ENCODE measurements at places on chromosomes 2 and 18.

DNA sequence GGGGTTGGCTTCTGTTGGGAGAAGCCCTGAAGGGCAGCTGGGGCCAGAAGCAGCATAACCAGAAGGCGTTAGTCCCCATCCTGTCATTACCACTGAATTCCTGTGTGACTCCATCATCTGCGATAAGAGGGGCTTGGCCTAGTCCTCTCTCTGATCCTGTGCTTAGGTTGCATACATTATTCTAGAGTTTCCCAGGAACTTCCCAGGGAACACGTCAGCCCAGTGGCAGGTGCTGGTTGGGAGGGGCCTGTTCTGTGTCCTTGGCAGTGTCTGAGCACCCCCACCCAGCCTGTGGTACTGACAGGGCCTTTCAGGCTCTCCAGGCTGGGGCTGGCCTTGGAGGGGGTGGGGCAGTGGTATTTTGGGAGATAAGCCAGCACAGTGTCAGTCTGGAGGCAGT is 4.5 kb upstream of the TOGARAM2 start:
- peak; percentile 24 for DNase-seq

DNA sequence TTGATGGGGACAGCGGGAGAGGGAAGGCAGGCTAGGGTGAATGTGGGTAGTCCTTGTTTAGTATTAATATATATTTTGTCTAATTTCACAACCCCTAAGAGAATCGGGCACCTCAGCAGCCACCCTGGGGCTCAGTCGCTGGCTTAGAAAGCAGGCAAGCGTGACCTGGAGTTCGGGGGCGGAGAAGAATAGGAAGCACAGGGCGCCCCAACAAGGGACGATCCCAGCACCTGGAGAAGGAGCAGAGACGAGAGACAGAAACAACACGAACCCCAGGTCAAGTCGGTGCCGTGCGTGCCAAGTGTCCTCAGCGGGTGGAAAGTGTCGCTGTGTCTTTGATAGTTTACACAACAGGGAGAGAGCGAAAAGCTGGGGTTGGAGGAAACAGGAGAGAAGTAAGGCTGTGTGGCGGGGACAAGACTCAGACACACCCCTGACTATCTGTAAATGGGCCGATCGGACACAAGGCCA is 95.4 kb downstream of the NFATC1 start:
- DNase-seq, result no peak

- no peak for DNase-seq
These were observed 74.0 kb downstream of the MEX3C start for GRCh38 chr18:51123481-51123880.

GRCh38 chr18:5998907-5999306 is 103.6 kb upstream of the TMEM200C start:
- no peak for DNase-seq

DNA sequence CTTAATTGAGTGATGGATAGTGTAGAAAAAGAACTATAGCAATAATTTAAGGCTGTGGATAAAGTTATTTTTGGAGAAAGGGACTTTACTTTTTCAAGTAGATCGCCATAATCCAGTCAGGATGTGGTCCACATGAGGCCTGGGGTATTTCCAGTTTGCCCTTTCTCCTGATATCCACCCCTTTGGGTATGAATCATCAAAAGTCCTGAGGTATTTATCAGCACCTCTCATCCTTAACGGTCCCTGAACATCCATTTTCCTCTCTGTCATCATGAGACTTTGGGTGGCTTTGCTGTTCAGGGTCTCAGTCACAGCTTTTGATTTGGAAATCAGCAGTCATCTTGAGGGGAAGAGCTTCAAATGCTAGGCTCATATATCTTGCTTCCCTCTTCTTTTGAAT is 39.3 kb upstream of the ELAC1 start:
- peak; percentile 3 for DNase-seq

DNA sequence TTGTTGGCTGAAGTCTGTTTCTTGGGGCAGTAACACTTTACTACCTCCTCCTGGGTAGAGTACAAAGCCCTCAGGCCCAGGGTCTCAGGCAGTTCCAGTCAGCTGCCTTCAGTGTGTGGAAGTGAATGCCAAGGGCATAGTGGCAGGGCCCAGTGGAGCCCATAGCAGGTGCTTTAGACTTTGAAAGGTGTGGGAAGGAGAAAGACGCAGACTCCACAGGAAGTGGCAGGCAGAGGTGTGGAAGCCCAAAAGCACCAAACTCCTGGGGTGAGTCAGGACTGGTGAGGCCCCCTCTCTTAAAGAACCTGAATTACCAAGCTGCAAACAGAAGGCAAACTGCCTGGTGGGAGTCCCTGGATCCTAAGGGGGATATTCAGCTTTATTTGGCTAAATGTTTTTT is 45.3 kb downstream of the ADAM23 start:
- no peak for DNase-seq

DNA sequence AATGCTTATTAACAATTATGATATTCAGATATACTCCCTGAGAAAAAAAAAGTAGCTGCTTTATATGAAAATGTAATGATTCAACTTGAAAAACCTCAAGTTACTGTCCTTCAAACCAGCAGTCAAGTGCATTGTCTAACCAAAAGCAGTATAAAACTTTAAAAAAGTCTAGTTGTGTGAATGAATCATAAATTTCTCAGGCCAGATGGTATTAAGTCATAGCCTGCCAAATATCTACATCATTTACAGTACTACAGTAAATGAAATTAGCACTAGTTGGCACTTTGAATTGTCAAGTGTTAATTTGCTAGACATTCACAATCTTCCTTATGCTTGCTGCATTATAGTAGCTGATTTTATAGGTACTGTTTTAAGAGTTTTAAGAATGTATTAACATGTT is 85.9 kb downstream of the CBLN2 start:
- no peak for DNase-seq

DNA sequence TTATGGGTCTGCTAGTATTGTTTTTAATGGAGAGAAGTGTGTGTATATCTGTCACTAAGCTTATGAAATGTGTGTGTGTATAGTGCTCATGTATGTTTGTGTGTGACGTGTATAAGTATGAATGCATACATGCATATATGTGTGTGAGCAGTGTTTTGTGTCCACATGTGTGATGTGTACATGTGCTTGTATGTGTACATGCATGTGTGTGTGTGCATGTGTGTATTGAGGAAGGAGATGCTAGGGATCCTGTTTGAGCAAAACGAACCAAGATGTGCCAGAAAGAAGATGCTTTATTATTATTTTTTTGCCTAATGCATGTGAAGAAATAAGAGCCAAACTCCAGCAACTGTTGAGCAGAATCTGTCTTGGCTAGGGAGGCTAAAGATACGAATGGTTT is 301.3 kb upstream of the SKOR2 start:
- no peak for DNase-seq

- DNase-seq, result no peak
These were observed 52.6 kb upstream of the CPO start for GRCh38 chr2:206886696-206887095.

GRCh38 chr2:144922519-144922918 is 402.6 kb upstream of the ZEB2 start:
- no peak for DNase-seq

- DNase-seq, result no peak
These were observed 417.4 kb downstream of the LPIN1 start for GRCh38 chr2:12163866-12164265.

- no peak for DNase-seq
These were observed 238.6 kb upstream of the TNP1 start for GRCh38 chr2:217098435-217098834.

DNA sequence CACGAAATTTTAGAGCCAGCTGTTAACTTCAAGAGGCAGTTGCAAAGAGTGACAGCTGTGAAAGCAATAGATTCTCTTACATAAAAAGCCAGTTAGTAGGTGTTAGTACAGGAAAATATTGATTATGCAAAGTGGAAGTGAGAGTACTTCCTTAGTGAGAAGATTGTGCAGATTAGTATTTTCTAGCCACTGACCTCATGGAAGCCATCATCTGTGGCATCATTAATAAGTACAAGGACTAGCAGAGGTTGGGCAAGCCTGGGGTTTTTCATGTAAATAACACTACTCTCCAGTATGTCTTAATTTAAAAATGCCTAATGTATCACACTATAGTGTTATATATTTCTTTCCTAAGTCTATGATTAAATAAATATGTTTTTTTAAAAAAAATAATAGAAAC is 166.2 kb upstream of the DTNA start:
- no peak for DNase-seq

GRCh38 chr18:45839414-45840395 is 14.2 kb downstream of the SIGLEC15 start:
- peak; percentile 74 for DNase-seq

DNA sequence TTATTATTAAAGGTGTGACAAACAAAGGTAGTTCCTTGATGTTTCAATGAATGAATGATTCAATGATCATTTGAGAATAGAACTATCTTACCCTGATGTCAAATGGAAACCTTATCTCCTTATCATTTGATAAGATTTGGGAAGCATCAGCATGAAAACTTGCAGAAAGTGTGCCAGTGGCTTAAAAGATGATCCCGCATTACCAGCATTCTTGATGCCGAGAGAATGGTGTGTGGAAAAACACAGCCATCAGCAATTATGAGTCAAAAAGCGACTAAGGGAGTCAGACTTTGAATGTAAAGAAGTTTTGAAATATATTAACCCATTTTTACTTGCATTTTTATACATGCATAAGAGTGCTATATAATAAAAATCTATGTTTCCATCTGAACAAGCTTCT is 93.7 kb downstream of the MAIP1 start:
- no peak for DNase-seq

DNA sequence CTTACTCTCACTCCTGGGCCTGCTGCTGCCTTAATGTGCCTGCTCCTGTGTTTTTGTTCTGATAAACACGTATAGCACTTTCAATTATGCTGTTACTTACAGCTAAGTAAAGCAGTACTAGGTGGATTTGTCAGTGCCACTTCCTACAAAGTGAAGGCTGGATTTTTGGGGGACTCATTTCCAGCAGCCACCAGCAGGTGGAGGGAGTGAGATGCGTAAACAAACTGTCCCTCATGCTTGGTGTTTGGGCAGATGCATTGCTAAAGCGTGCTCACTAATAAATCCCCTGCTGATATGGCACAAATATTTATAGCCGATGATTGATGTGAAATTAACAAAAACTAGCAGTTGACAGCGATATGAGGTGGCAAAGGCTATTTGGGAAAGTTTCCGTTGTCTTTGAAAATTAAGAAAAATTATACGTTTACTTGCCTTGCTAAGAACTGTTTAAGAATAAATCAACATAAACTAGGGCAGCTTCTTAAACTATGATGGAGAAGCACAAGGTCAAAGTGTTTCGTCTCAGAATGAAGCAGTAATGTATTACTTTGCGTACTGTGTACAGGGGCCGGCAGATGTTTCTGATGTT is 101.7 kb downstream of the AGAP1 start:
- DNase-seq, result peak; percentile 76

GRCh38 chr2:217776631-217777030 is 226.2 kb downstream of the TNS1 start:
- DNase-seq, result no peak

GRCh38 chr2:140348826-140349225 is 1568.6 kb upstream of the NXPH2 start:
- DNase-seq, result no peak

DNA sequence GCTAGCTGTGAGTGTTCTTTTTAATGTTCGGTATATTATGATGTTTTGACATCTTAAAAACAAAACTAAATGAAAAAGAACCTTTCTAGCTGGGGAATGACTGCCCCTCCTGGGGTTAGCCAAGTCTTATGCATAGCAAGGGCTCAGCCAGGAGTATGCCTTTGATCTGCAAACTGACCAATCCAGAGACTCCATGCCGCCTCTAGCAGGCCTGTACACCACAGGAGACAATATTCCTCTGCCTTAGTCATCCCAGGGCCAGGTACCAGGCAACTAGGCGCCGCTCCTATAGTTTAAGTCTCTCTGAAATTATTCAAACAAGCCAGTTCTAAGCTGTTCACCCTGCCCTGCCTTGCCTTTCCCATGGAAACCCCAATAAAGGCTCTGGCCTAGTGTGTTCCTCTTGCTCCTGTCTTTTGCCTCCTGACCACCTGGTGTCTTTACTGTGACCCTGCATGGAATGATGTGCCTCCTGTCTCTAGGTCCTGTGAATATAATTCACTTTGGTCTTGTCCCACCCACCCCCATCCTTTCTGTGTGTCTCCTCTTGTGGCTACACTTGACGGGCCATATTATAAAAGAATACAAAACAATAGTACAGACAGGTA is 52.0 kb upstream of the CHN1 start:
- DNase-seq, result no peak

- peak; percentile 90 for DNase-seq
These were observed 37.3 kb upstream of the TANK start for GRCh38 chr2:161122772-161123530.

- DNase-seq, result peak; percentile 62
These were observed at the start of gene MTA3 for GRCh38 chr2:42568401-42569115. Gene MTA3, plus strand, starts transcription at chr2:42568632. Its CDS starts 114 bp downstream, at chr2:42568746.

GRCh38 chr18:26821181-26821580 is 44.3 kb downstream of the AQP4 start:
- no peak for DNase-seq

DNA sequence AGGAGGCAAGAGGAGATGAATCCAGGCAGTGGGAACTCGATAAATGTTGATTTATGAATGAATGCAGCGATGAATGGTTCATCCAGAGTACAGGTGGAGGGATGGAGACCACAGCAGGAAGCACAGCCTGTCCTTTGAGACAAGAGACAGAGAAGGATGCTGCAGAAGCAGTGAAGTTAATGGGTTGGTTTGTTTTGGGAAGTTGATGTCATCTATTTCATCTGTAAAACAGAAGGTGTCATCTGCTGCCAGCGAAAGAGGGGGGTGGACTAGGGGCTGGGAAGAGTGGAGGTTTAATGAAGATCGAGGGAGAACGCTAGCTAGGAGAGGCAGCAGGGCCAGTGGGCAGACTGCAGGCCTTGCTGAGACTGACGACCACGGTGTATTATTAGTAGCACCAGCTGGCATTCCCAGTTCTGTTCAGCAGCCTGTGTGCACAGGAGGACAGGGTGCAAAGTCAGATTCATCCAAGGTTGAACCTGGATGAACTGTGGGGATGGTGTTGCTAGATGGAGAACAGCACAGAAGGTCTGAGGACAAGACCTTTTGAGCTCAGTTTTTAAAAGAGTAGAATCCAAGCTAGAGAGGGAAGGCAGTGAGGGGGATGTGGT is 120.3 kb upstream of the CAPN13 start:
- no peak for DNase-seq

DNA sequence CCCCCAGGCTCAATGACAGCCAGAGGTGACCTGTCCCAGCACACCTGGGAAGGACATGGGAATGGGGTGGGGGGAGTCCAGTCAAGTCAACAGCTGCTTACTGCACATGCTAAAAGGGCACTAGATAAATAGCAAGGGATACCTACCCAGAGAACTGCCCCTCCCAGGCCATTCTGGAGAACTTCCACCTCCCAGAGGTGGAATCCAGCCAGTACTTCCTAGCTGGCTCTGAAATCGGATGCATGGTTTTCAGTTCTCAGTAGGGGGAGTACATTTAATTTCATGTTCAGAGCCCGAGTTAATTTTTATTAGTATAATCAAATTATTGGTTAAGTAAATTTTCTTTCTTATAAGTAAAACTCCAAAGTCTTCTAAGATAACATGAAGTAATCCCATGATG is 28.9 kb upstream of the ITGA6 start:
- no peak for DNase-seq

- DNase-seq, result no peak
These were observed 66.9 kb downstream of the EMX1 start for GRCh38 chr2:72984172-72984671.
